Retina (tissue), 1 donor: ENCODE measurements at places on chromosomes 5 and 9.

GRCh38 chr5:80070338-80071056 is 35.3 kb downstream of the THBS4 start:
- DNase-seq, result no peak

GRCh38 chr9:121937240-121937639 is 155.9 kb downstream of the TTLL11 start:
- DNase-seq, result no peak

DNA sequence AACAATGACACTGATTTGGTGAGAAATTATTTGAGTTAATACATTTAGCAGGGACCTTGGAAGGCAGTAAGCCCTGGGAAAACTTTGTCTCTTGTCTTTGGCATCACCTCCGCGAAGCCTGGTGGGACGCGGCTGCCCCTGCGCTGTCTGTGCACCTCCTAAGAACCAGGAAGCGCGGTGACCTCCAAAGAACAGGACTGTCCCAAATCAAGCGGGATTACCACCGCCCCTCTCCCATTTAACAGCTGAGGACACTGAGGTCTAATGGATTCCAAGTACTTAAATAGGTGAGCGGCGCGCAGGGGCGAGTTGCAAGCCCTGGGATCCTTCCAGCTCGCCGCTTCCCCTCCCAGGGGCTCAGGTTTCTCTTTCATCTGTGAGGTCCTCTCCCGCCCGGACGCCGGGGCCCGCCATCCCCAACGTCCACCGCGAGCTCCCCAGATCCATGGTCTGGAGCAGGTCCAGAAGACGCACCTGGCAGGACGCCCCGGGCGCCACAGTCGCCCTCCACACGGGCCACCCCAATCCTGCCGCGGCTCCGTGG is 432 bp downstream of the STARD4 start:
- no peak for DNase-seq

DNA sequence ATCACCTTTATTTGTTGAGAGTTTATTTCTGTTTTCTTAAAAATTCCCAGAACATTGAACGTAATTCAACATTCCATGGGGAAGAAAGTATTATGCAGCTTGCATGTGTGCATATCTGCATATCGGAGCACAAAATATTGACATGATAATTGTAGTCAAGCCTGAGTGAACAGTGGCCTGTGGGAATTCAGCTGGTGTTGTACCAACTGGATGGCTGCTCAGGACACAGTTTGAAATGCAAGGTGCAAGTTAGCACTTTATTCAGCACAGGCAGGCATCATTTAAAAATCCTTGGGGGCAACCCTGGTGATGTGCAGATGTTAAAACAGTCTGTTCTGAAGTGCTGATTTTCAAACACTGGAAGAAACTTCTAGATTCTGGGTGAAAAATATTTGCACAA is 82.4 kb downstream of the CNTLN start:
- peak; percentile 16 for DNase-seq

- no peak for DNase-seq
Observed at GRCh38 chr5:111697881-111698757, 58.9 kb downstream of the NREP start.

- no peak for DNase-seq
Observed at GRCh38 chr5:111144352-111144930, 52.3 kb downstream of the WDR36 start.

- no peak for DNase-seq
Observed at GRCh38 chr9:32928145-32928763, 73.2 kb downstream of the APTX start.

DNA sequence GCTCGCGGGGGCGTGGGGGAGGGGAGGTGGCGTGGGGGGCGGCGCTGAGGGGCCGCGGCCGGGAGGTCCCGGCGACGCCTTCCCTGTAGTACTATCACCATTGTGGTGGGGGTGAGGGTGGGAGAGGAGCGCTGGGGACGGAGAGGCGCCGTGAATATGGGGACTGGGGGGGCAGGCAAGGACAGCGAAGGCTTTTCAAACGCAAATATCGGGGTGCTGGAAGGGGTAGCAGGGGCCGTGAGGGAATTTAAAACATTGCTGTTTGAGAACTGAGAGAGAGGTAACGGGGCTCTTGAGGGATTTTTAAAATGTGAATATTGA is 427 bp downstream of the RBM27 start:
- no peak for DNase-seq

GRCh38 chr9:126703002-126703865 is 89.5 kb downstream of the LMX1B start:
- DNase-seq, result no peak

DNA sequence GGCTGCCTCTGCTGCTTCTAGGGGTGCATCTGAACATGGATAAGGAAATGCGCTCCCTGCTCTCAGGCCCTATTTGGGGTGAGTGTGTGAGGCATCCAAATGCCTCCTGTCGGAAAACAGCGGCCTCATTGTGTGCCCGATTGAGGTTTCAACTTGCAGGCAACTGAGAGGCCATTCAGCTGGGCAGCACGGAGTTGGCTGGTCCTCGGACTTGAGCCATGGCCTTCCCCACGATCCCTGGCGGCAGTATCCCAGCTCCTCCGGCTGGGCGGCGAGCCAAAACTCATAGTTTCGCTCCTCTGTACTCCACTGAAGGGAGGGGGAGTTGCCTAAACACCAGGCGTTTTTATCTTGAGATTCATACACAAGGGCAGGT is 597.3 kb upstream of the SGCD start:
- DNase-seq, result peak; percentile 55

DNA sequence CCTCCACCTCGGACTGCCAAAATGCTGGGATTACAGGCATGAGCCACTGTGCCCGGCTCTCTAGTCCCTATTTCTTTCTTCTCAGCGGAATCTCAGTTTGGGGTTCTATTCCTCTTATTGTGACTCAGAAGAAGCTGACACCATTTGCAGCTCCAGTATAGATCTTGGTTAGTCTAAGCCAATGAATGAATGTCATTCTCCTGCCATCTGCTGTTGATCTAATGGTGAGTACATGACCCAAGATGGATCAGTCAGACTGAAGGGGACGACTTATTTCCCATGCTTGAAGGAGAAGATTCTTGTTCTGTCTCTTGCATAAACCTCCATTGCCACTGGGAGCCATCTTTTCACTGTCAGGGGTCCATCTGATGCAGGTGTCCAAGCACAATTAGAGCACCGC is 76.0 kb upstream of the KLF9 start:
- DNase-seq, result no peak

- DNase-seq, result peak; percentile 72
Observed at GRCh38 chr9:92807757-92808725, 43.4 kb upstream of the BICD2 start.

GRCh38 chr5:111461255-111461671 is 51.1 kb downstream of the STARD4 start:
- DNase-seq, result peak; percentile 75

GRCh38 chr5:64773533-64773932 is 4.8 kb downstream of the CWC27 start:
- no peak for DNase-seq

GRCh38 chr9:37464426-37465248 is 613 bp downstream of the ZBTB5 start:
- peak; percentile 92 for DNase-seq

DNA sequence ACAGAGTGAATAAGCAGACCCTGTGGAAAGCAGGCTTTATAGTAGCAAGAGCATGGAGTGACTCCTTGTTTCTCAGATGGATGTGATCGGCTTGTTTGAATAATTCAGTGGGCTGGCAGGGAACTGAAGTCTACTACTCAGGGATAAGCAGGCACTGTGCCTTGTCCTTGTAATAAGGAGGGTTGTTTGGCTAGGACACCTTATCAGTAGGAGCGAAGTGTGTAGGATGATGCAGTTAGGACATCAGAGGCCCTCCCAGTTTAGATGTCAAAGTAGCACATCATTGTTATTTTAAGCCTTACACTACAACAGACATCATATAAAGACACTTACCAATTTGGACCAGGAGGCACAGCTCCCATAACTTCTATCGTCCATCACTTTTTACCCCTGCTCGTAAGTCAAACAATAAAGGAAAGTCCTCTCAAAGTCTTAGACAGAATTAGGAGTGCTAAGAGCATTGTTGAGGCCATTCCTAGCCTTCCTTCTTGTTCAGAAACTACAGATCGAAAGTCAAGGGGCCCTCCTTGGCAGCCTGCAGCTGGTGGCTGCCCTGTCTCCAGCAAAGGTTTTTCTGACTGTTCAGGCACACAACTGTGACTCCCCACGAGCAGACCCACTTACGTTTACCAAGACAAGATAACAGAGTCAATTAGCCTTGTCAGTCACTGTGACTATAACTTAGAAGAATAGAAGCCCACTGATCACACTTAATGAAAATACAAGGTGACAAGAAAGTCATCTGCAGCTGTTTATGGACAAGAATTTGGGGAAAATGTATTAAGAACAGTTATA is 218.6 kb downstream of the SNX18 start:
- DNase-seq, result no peak

DNA sequence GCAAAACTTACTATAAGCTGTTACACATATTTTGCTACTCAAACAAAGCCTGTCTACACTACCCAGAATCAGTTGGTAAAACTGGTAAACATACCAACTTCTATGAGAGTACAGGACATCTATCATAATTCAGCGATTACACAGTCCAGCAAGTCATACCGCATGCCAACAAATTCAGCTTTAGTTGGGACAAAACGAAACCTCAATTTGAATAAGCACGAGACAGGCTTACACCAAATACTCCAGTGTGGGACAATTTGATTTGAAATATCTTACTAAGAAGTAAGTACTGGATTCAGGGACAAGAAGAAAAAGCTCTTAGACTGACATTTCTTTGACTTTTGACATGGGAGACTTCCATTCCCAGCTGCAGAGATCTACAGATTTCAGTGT is 2.0 kb downstream of the NRG2 start:
- DNase-seq, result no peak

DNA sequence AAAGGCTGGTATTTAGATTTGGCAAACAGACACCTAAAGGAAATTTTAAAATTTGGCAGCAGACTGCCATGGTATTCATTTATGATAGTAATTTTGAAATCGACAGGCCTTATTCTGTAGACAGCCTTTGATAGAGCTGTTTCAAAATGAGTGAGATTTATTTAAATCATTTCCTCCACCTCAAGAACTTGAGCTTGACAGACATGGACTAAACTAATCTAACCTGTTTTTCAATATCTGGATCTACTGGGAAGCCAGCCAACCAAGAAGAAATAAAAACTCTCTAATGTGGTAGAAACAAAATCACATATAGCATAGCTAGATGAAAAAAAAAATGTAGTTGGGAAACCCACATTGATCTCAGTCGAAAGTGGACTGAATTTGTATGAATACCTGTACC is 56.9 kb upstream of the RASA1 start:
- no peak for DNase-seq

DNA sequence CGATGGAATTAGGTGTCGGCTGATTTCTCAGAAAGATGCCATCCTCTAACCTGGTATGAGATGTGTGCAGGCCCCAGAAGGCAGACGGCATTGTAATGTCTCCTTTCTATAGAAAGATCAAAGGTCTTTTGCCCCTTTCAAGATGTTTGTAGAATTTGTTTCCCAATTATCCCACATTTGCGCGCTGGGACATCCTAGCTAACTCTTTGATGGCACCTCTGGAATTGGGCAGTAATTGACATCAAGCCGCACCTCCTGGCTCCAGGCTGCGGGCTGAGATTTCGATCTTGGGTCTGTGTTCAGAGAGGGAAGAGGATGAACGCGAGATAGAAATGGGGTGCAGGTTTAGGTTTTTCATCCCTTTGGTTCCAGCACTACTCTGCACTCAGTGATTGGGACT is 84.8 kb upstream of the LMX1B start:
- DNase-seq, result no peak

DNA sequence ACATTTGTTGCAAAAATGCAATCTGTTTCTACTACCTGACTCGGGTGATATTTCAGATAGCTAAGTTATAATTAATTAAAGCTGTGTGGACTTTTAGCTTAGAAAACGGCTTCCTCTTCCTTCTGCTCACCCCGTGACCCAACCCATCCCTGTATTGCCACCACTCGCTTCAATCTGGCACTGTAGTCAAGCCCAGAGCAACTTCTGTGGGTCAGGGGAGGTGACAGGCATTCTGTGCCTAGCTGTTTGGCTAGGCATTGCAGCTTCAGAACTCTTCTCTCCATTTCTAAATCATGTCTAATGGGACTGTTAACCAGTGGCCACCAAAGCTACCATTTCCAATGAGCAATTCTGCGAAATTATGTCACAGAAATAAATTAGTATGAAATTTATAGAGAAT is 179.7 kb upstream of the TLX3 start:
- DNase-seq, result no peak

- no peak for DNase-seq
Observed at GRCh38 chr9:7363777-7364477, 435.7 kb downstream of the DMAC1 start.

DNA sequence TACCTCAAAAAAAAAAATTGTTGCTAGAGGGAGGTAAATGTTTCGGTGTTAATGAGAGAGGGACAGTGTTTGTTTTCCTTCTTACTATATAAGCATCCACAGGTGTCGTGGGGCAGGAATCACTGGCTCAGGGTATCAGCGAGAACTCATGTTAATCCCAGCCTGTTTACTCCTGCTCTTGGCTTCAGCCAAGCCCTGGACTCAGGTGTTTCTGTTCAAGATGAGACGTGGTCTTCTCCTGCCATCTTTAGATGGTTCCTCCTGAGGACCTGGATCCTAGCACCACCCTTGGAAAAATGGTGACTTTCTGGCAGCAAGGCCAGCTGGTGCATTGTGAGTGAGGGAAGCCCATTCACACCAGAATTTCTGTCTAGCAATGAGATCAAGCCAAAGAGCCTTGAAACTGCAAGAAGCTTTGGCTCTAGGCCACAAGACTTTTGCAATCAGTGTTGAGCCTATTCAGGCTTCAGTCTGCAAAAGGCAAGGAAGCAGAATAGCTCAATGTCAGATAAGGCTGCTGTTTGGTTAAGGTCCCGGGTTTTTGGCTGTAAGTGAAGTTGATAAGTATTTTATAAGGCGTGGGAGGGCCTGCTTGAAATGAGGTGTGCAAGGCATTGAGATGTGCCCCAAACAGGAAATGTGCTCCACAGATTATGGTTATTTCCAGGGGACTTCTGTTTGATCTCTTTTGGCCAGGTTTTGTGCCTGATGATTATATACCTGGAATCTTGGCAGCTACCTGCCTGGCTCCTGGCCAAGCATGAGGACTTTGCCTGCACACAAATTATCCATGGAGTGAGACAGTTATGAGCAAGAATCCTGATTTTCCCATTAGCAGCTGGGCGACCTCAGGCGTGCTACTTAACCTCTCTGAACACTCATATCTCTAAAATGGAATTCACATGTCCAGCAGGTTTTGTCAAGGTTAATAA is 99.8 kb downstream of the TENT4A start:
- no peak for DNase-seq

DNA sequence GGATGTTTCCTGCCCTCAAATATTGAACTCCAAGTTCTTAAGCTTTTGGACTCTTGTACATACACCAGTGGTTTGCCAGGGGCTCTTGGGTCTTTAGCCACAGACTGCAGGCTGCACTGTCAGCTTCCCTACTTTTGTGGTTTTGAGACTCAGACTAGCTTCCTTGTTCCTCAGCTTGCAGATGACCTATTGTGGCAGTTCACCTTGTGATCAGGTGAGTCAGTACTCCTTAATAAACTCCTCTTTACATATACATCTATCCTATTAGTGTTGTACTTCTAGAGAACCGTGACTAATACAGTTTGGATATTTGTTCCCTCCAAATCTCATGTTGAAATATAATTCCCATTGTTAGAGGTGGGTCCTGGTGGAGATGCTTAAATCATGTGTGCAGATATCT is 681.9 kb upstream of the ARRDC3 start:
- DNase-seq, result no peak

- no peak for DNase-seq
Observed at GRCh38 chr9:5416953-5417352, 20.8 kb downstream of the PLGRKT start.
